RPMI7951 (cell line): ENCODE measurements at places on chromosomes 6 and 20.

DNA sequence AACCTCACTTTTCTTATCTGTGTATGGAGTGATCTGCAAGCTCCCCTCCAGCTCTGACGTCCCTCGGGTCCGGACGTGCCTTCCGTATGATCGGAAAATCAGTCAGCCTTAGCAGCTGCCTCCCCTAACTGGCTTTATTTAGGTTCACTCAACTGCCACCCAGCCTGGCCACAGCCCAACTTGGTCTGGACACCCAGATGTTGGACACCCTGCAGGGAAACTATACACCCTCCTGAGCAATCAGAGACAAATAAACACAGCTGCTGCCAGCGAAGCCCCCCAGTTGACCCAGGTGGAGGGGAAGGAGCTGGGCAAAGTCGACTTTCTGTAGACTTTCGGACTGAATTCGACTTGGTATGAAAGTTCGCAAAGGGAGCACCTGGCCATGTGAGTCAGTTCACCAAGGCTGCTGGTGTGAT lies 28.9 kb downstream of the TBC1D7 start:
- no peak for DNase-seq

DNA sequence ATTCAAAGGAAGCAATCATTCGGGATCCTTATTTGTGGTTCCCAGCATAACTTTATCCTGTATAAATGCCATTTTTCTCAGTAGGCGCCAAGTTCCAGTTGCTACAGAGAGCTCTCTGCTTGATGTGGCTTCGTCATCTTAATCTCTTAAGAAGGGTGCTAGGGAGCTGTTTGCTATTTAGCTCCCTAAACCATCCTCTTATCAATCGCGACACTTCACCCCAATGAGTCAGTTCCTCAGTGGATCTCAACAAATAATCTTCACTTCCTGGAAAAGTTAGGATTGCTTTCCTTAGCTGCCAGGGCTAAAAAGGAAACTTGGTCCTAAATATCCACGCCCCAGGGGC lies 1.3 kb upstream of the NKAIN2 start:
- no peak for DNase-seq

- DNase-seq, result no peak
Measured at GRCh38 chr20:8720089-8720488, 348.8 kb upstream of the PLCB4 start.

DNA sequence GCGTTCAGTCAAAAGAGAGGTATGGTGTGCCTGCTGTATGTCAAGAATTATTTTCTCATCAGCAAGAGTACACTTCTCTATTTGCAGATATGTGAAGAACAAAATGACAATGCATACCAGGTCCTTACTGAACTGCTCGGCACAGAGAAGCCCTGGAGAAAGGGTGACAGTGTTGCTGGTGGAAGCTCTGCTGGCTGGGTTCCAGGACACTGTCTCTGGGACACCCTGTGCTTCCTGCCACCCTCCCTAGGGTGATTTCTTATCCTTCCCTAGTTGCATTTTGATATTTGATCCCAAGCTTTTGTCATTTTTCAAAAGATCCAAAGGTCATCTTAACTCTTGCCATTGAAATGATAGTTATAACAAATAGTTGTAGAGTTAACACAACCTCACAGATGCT lies 8.3 kb upstream of the CST5 start:
- no peak for DNase-seq

DNA sequence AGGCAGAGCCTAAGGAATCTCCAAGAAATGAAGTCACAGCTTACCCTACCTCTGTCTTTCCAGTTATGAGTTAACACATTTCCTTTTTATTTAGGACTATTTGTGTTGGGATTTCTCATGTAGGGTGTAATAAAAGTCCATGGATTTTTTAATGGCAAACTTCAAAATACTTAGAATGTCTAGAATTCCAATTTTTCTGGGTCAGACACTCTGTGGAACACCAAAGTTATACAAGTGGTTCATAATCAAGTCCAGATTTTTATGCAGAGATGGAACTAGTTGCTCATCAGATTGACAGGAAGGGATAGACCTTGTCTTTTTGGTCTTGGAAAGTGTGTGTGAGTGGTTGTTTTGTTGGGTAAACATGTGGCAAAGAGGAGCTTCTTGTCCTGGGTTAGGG lies 303.5 kb upstream of the RNF24 start:
- DNase-seq, result no peak

- no peak for DNase-seq
Measured at GRCh38 chr6:107330168-107330567, 129.2 kb downstream of the PDSS2 start.

DNA sequence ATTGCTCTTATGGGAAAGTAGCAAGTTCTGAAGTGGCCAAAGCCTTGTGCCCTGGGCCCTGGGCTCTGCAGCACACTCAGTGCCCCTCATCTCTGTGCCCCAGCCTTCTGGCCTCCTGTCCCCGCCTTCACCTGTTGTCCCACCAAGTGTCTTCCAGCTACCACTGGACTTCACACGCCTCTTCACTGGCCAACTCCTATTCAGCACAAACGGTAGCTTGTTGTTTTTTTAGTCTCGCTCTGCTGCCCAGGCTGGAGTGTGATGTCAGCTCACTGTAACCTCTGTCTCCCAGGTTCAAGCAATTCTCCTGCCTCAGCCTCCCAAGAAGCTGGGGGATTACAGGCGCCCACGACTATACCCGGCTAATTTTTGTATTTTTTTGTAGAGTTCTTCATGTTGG lies 4.8 kb downstream of the CCHCR1 start:
- DNase-seq, result no peak

- no peak for DNase-seq
Measured at GRCh38 chr6:20069021-20069522, 143.2 kb downstream of the MBOAT1 start.
